ENCODE measurements at places on chromosomes 16 and 17.

- no peak for DNase-seq
- no peak overlapping the region for H3K4me3 ChIP-seq
- H3K36me3 ChIP-seq: no peaks in the 10 kb centered on the region
- H3K27me3 ChIP-seq: no peaks in the 10 kb centered on the region
- peaks cover 27% of the 10 kb centered on the region for H3K4me1 ChIP-seq
Observed at GRCh38 chr17:17061516-17061915, 19.3 kb downstream of the MPRIP start.

GRCh38 chr16:10172848-10173655, 9.2 kb downstream of the GRIN2A start:
- no peaks in the 10 kb centered on the region for H3K36me3 ChIP-seq
- no peak overlapping the region for H3K27ac ChIP-seq
- no peak for DNase-seq
- no peak overlapping the region for H3K4me3 ChIP-seq
- H3K27me3 ChIP-seq: no peaks in the 10 kb centered on the region
- H3K4me1 ChIP-seq: no peaks in the 10 kb centered on the region

DNA sequence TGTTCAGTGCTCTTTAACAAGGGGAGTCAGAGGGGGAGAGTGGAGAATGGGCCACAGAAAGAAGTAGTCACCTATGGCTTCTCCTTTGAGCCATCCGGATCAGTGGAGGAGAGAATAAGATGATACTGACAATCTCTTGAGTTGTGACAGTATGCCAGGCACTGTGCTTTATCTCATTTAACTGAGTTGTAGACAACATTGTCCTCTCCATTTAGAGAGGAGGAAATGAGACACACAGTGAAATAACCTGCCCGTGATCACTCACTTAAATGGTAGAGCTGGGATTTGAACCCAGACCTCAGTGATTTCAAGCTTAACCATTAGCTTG, 17.8 kb upstream of the EEF2K start:
- no peak overlapping the region for H3K27ac ChIP-seq
- DNase-seq: no peak
- H3K27me3 ChIP-seq: no peaks in the 10 kb centered on the region
- H3K4me3 ChIP-seq: no peak overlapping the region
- no peaks in the 10 kb centered on the region for H3K36me3 ChIP-seq

- no peaks in the 10 kb centered on the region for H3K4me1 ChIP-seq
- no peaks in the 10 kb centered on the region for H3K27me3 ChIP-seq
- H3K4me3 ChIP-seq: no peak overlapping the region
- no peaks in the 10 kb centered on the region for H3K36me3 ChIP-seq
Observed at GRCh38 chr16:83967091-83967490, 953 bp upstream of the NECAB2 start.

DNA sequence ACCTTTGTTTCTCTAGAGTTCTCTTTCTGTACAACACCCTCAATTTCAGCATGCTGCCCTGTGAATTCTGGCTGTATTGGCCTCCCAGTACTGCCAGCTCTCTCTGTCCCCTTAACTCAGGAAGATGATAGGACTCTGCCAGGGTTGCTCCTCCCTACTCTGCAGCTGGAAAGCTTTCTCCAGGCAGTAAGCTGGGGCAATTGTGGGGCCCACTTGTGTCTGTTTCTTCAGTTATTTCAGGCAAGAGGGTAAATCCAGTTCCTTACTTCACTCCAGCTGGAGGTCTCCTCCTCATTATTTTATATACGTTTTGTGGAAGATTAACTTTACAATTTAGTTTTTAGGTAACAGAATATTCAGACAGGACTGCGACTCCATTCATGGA, 9.9 kb downstream of the C17orf100 start:
- DNase-seq: no peak
- H3K27ac ChIP-seq: no peak overlapping the region
- H3K27me3 ChIP-seq: no peaks in the 10 kb centered on the region
- H3K36me3 ChIP-seq: no peaks in the 10 kb centered on the region
- H3K4me3 ChIP-seq: no peak overlapping the region
- no peaks in the 10 kb centered on the region for H3K4me1 ChIP-seq

- H3K27ac ChIP-seq: peak overlapping the region; percentile 100
- peaks cover 1% of the 10 kb centered on the region for H3K4me1 ChIP-seq
- DNase-seq: no peak
Observed at GRCh38 chr17:2594722-2595599, 1.5 kb downstream of the PAFAH1B1 start.

DNA sequence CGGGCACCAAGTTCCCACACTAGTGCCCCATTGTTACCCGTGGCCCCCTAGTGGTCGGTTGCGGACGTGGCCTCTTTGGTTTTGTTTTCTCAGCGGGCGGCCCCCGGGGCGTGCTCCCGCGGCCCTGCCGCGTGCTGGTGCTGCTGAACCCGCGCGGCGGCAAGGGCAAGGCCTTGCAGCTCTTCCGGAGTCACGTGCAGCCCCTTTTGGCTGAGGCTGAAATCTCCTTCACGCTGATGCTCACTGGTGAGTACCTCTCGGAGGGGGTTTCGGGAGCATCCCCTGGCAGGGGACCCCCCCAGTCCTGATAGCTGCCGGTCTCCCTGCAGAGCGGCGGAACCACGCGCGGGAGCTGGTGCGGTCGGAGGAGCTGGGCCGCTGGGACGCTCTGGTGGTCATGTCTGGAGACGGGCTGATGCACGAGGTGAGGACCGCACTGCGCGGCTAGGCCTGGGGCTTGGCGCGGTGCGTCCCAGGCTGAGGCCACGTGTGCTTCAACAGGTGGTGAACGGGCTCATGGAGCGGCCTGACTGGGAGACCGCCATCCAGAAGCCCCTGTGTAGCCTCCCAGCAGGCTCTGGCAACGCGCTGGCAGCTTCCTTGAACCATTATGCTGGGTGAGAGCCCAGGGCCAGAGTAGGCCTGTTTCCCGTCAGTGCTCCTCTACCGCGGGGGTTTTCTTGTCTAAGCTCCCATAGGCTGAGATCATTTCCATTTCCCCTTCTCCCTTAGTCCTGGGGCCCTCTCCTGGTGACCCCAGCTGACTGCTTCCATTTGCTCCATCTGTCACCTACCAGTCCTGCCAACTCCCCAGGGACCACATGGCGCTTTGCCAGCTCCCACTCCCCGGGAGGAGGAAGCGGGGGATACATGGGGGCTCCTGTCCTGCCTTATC, 1.7 kb downstream of the SPHK1 start:
- peak overlapping the region; percentile 41 for H3K4me3 ChIP-seq
- H3K4me1 ChIP-seq: peaks cover 12% of the 10 kb centered on the region
- DNase-seq: peak; percentile 84

DNA sequence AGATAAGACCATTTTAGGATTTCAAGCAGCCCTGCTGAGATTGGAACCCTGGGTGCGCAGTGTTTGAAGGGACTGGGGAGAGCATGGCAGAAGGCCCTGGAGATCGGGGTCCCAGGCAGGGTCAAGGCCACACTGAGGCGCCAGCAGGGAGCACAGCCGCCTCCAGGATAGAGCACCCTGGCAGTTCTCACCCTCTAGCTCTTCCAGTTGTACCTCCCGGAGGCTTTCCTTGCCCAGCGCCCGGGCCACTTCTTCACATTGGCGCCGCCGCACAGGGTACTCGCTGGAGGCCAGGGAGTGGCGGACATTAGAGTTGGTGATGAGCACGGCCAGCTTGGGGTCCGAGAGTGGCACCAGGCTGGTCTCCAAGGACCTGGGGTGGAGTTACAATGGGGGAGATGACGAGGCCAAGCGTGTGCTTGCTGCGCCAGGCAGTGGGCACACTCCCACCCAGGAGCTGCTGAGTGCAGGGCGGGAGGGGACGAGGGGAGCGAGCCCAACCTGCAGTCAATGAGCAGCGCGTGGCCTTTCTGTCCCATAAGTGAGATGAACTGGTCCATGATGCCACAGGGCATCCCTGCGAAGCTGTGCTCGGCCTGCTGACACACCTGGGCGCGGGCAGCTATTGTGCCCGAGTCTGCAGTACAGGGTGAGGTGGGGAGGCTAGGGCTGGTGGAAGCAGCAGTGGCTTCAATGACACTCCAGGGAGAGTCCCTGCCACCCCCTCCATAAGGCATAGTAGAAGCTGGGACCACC, 2.3 kb downstream of the GALK1 start:
- H3K4me1 ChIP-seq: peaks cover 11% of the 10 kb centered on the region
- DNase-seq: no peak
- no peaks in the 10 kb centered on the region for H3K36me3 ChIP-seq
- H3K27me3 ChIP-seq: no peaks in the 10 kb centered on the region
- no peak overlapping the region for H3K4me3 ChIP-seq
- no peak overlapping the region for H3K27ac ChIP-seq

- H3K36me3 ChIP-seq: no peaks in the 10 kb centered on the region
- H3K4me3 ChIP-seq: no peak overlapping the region
- H3K27me3 ChIP-seq: no peaks in the 10 kb centered on the region
- no peak overlapping the region for H3K27ac ChIP-seq
Observed at GRCh38 chr16:47523342-47524006, 62.3 kb downstream of the PHKB start.

DNA sequence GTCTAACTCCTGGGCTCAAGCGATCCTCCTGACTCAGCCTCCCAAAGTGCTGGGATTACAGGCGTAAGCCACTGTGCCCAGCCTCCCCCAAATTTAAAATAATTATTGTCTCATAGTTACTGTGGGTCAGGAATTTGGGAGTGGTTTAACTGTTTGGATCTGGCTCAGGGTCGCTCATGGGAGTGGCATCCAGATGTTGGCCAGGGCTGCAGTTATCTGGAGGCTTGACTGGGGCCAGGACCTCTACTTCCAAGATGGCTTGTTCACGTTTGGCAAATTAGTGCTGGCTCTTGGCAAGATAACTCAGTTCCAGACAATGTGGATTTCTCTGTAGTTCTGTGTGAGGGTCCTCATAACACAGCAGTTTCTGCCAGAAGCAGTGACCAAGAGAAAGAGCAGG, 8.0 kb downstream of the TEN1 start:
- H3K27me3 ChIP-seq: no peaks in the 10 kb centered on the region
- H3K27ac ChIP-seq: no peak overlapping the region
- no peak for DNase-seq

DNA sequence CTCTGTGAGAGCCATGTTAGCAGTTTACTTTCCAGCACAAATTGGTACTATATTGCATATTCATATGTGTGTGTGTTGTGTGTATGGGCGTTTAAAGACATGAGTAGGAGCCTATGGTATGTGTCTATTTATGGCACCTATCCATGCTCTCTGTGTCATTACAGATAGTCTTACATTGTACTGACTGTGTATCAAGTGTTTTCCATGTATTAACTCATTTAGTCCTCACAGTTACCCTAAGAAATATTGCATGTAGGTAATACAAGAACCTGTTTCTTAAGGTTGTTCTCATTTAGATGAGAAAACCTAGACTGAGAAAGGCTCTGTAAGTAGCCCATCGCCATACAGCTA, 1.6 kb downstream of the ALG1 start:
- no peak overlapping the region for H3K27ac ChIP-seq
- no peak overlapping the region for H3K4me3 ChIP-seq
- no peaks in the 10 kb centered on the region for H3K4me1 ChIP-seq
- H3K36me3 ChIP-seq: no peaks in the 10 kb centered on the region
- DNase-seq: no peak
- H3K27me3 ChIP-seq: no peaks in the 10 kb centered on the region

DNA sequence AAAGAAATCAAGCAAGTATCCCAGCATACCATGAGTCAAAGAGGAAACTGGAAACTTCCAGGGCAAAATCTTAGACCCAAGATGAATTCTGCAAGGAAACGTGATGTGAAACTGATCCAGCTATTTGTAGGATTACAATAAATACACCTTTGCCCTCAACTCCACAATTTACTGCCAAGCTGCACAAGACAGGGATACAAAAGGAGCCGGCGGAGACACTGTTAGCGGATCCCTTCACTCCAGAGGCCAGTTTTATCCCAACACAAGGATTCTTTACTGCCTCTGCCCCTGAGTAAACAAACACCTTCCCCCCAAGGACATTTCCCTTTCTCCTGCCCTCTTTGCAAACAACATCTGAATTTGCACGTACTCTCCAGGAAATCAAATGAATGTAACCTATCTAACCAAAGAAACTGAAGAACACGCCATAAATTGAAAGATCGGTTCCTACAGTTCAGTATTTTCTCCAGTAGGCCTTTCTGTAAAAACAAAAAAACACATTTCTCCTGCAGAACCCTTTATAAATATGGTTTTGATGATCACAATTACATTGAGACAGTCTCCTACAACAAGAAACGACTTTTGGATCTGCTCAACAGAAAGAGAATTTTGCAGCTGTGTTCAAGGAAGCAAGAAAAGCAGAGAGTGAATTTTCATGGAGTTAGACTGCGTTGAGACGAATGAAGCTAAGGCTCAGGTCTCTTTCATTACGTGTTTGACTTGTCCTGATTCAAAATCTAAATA, 1.4 kb upstream of the CBX2 start:
- no peak overlapping the region for H3K4me3 ChIP-seq
- H3K36me3 ChIP-seq: no peaks in the 10 kb centered on the region
- H3K27me3 ChIP-seq: no peaks in the 10 kb centered on the region
- H3K27ac ChIP-seq: peak overlapping the region; percentile 40
- H3K4me1 ChIP-seq: no peaks in the 10 kb centered on the region

DNA sequence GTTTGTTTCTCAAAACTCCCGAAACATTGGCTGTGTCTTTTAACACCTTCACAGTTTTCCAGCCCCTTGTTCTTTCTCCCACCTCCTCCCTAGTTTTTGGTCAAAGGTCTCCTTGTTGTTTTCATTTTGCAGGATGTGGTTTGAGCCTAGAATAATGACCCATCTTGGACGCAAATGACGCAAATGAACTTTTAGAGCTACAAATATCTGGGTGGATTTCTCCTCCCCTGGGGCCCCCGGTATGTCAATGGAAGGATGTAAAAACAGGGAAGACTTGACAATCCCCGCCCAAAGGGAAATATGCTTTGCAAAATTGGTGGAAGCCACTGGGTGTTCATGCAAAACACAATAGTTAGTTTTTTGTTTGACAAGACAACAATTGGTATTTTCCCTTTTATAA, 236.0 kb upstream of the IRX3 start:
- H3K27ac ChIP-seq: no peak overlapping the region
- no peaks in the 10 kb centered on the region for H3K27me3 ChIP-seq
- no peak overlapping the region for H3K4me3 ChIP-seq

DNA sequence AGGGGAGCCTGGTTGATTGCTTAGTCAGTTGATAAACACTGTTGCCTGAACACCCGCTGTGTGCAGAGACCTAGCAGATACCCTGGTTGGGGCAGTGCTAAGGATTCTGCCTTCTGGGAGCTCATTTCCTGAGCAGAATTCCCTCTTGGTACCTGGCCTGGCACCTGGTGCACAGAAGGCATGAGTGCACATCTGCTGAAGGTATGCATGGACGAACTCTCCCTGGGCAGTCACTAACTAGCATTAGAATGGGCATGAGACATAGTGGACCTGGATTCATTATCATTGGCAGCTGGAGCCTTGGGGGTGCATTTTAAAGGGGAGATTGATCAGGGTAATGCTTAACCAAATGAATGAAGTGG, 13.1 kb downstream of the ADCY7 start:
- H3K27ac ChIP-seq: no peak overlapping the region
- H3K27me3 ChIP-seq: no peaks in the 10 kb centered on the region
- DNase-seq: peak; percentile 2
- H3K36me3 ChIP-seq: no peaks in the 10 kb centered on the region
- H3K4me3 ChIP-seq: no peak overlapping the region
